ENCODE measurements at places on chromosomes 13 and 19.

DNA sequence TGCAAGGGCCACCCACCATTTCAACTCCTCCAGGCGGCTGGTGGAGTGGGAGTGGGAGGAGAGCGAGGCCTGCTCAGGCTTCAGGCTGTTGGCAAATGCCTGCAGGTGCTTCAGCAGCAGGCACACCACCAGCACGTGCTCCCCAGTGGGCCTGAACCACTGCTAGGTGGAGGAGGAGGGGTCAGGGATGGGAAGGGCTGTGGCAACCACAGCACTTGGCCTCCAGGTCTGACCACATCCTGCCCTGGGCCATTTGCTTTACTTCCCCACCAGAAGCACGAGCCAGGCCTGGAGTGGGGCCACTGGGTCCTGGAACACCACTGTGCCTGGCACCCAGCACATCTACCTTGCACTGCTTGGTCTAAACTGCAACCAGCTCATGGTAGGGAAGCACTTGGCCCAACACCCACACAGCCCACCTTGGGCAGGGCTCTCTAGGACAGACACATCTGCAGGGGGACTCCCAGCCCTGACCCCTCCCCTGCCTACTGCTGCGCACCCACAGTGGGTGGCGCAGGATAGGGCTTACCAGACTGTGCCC, 26.2 kb downstream of the TUBA3C start:
- DNase-seq, result no peak

GRCh38 chr13:41960211-41960636, 685 bp downstream of the VWA8 start:
- DNase-seq, result peak; percentile 54

DNA sequence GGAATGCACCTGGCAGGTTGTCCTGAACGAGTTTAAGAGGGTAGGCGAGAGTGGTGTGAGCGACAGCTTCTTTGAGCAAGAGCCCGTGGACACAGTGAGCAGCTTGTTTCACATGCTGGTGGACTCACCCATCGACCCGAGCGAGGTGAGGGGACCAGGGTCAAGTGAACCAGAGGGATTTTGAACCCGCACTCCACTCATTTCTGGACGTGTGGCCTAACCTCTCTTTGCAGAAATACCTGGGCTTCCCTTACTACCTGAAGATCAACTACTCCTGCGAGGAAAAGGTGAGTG, 1.7 kb downstream of the CATSPERG start:
- no peak for DNase-seq

- DNase-seq, result peak; percentile 40
These were observed 51.1 kb downstream of the MLLT1 start for GRCh38 chr19:6228551-6229215.

DNA sequence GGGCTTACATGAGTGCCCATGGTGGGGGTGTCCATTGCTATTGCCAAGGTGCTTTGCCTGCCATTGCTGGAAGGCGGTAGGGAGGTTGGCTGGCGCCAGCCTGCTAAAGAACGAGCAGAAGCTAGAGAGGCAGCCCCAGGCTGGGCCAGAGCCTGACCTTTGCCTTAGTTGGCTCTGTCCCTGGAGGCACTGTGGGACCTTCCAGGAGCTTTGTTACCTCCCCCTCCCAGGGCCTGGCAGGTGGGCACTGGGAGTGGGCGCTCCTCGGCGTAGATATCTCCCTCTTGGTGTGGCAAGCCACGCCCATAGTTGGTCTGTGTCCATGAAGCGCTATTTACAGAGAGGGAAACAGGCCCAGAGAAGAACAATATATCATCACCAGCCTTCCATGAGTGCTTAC, 2.3 kb upstream of the SLC25A42 start:
- no peak for DNase-seq

DNA sequence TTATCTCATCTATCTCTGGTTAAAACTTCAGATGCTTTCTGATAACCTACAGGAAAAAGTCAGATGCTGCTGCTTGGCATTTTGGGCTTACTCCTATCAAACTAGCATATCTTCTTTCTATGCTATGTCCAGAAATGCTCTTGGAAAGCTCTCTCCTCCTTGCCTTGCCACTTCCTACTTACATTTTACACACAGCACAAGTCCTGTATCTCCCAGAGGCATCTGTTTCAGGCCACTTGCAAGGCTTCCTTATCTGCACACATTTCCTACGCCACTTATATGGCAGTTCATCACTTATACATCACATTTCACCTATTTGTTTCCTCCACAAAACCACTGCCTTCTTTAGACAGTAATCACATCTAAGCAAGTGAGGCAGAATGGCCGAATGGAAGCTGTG, 220.3 kb downstream of the DNAJC15 start:
- no peak for DNase-seq

DNA sequence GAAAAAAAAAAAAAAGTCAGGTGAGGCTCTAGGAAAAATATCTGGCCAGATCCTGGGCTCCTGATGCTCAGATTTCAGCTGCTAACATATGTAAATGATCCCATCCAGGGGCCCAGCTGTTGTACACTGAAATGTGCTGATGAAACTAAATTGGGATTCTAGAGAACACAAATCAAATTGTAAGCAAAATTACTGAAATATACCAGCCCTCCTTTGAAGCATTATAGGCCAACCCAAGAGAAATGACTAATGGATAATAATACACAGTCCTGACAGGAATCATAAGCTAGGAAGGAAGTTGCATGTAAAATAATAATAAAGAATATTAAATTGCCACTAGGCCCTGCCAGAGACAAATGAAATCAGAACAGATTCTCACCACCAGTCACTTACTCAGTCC, 17.8 kb downstream of the KCTD12 start:
- no peak for DNase-seq

GRCh38 chr19:13401388-13401787, 104.9 kb downstream of the CACNA1A start:
- peak; percentile 36 for DNase-seq

- DNase-seq, result no peak
These were observed 314.3 kb upstream of the ARGLU1 start for GRCh38 chr13:106882246-106882645.

GRCh38 chr19:3178973-3179738, 587 bp downstream of the S1PR4 start:
- no peak for DNase-seq

DNA sequence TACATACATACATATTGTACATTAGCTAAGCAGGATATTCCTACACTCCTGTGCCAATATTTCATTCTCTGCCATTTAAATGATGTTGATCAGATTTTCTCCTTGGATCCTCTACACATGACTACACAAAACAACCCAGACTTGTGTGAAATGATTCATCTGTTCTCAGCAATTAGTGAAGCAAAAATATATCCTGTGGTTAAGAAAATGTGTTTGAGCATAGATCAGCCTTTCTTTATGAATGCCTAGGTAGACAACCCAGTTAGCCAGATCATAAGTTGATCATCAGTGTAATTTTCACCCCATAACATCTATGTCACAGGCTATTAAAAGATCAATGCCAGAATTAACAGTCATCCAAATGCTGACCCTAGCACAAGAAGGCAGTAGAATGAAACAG, 275.2 kb upstream of the EDNRB start:
- peak; percentile 25 for DNase-seq

DNA sequence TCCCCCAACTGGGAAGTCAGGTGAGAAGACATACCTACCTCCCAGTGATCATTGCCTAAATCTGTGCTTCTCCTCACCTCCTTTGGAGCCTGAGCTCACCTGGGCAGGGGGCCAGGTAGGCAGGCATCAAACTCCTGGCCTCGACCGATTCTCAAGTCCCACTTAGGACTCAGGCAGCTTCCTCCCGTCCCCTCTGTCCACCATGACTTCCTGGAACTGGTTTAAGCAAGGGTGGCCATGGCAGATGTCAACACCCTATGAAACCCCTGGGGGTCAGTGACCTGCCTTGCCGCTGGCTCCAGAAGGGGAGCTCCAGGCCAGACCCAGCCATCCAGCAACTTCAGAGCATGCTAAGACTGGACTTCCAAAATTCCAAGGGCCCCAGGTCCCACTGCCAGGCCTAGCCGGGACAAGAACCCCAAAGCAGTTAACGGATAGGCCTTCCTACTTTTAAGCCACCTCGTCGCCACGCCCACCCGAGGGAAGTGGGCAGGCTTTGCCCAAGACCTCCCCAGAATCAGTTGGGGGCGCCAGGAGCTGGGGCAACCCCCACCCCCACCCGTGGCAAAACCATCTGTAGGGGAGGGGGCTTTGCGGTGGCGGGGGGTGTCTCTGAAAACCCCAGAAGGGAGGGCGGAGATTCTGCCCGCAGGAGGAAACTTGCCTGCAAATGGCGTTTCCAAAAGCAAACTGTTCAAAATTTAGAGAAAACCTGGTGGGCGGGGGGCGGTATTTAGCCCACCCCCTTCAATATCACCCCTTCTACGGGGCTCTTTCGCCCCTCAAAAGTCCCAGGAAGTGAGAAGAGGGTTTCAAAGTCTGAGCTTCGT, 657 bp downstream of the PLIN3 start:
- peak; percentile 53 for DNase-seq

- no peak for DNase-seq
These were observed 1.3 kb downstream of the MED4 start for GRCh38 chr13:48093588-48093987.

- no peak for DNase-seq
These were observed 20.0 kb downstream of the GNA11 start for GRCh38 chr19:3114018-3114726.

GRCh38 chr13:54361460-54361859, 1332.8 kb downstream of the OLFM4 start:
- no peak for DNase-seq

DNA sequence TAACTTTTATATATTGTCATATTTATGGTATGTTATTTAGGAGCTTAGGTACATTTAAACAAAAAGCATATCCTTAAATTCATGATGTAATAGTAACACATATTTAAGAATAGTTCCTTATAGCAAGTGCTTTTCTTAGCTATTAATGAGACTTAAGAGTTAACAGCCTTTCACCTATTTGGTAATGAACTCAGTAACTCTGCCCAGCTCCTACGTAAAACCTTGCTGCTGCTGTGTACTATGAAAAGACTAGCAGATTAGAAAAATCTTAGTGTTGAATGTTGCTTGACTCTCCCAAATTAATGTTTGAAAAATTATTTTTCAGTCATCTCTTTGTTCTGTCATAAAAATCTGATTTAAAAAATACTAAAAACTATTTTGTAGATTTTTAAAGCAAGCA, 6.9 kb downstream of the GPR180 start:
- no peak for DNase-seq

DNA sequence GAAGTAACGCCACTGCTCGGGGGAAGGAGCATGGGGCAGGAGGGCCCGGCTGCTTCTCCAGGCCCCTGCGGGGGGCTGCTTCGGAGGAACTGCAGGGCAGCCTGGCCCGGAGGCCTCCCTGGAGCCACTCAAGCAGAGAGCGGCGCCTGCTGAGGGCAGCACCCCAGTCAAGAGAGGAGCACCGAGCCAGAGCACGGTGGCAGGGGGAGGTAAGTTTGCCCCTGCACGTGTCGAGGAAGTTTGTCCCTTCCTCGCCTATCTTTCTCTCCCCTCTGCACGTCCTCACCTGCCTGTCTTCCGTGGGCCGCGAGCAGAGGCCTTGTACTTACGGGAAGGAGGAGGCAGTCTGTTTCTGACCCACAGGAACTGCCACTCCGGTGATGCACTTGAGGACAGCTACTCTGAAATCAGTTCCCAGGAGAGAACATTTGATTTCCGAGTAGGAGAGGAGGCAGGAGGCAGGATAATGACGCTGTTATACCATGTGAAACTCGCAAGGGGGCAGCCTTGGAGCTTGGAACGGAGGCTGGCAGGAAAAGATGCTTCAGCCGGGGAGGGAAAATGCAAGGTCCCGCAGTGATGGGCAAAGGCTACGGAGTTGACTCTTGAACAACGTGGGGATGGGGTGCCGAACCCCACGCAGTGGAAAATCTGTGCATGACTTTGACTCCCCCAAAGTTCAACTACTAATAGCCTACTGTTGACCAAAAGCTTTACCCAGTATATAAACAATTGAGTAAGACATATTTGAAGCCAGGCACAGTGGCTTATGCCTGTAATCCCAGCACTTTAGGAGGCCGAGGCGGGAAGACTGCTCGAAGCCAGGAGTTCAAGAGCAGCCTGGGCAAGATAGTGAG, 5.0 kb downstream of the FFAR1 start:
- peak; percentile 71 for DNase-seq

DNA sequence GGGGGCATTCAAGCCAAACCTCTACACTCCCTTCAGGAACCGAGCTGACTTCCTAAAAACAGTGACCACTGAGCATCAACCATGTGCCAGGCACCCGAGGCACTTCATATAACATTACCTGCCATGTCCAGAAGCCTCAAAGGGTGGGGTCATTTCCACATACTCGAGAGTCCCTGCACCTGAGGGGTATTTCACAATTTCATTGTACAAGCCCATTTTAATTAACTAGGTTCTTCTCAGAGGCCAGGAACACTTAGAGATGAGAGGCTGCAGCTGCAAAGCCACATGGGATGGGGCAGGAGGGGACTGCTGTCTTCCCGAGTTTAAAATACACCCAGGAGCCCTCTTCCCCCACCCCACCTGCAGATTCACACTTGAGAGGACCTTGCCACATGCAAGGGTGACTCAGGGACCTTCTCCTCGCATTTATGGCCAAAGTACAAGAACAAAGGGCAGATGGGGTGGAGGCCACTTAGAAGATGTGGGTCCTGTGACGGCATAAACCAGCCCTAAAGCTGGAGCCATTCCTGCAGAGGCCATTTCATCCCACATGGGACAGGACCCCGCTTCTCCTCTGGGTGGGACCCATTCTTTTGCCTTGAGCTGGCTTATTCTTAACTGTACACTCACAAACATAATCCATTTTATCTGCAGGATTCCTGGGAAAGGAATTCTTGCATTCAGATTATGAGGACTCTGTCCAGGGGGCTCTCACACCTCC, 43.9 kb downstream of the RAB20 start:
- no peak for DNase-seq

DNA sequence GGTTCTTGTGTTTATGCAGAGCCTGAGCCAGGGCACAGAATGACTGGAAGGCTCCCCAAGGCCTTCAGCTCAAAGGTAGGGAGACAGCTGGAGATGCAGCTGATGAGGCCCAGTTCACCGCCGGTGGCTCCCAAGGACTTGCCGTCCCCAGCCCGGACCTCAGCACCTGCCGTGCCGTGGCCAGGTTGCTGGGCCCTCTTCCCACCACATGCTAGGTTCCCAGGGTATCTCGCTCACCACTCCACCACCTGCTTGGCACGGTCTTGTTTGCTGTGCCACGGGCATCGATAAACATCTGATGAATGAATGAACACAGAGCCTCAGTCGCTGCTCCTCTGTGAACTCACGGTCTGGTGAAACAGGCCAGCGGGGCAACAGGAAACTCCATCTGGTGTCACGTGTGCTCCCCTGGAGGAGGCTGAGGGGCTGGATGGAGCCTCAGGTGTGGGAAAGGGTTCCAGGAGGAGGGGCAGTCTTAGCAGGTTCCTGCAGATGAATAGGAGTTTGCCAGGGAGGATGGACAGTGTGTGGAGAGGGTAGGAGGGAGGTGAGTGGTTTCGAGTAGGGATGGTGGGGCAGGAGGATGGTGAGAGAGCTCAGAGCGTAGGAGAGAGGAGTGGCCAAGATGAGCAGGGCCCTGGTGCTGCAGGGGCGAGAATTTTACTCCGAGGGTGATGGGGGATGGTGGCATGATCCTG, 3.6 kb upstream of the KLK14 start:
- no peak for DNase-seq

- peak; percentile 22 for DNase-seq
These were observed 92.9 kb upstream of the SGCG start for GRCh38 chr13:23087880-23088279.

GRCh38 chr13:112531263-112531794, 56.6 kb downstream of the TUBGCP3 start:
- no peak for DNase-seq

- DNase-seq, result no peak
These were observed 199.9 kb downstream of the LACC1 start for GRCh38 chr13:44079413-44080205.

- DNase-seq, result no peak
These were observed 499.5 kb upstream of the GPC6 start for GRCh38 chr13:92727118-92727517.

- DNase-seq, result no peak
These were observed 30.4 kb upstream of the GRTP1 start for GRCh38 chr13:113394339-113394640.

Measured in EH (cell line).